ENCODE measurements at places on chromosomes 5 and 9.

- no peak for DNase-seq
These were observed 87.4 kb downstream of the THBS4 start for GRCh38 chr5:80122579-80122978.

DNA sequence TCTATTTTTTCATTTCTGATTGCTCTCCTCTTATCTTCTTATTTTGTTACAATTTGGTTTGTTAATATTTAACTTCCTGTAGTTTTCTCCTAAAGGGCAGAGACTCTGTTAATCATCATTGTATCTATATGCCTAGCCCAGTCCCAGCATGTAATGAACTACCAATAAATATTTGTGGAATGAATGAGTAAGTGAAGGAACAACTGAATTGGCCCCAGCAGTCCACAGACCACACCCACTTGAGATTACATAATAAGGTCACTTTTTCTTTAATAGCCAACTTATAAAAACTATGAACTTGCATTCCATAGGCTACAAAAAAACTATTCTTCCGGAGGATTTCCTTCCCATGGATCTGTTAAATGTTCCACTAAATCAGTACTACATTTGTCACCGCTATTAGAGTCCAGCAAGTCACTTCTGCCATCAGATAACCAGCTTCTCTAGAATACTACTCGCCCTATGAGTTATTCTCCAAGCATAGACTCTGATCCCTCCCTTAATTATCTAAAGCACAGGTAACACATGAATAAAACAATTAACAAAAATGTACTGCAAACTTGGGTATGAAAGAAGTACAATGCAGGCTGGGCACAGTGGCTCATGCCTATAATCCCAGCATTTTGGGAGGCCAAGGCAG is 27.5 kb upstream of the TNPO1 start:
- no peak for DNase-seq

DNA sequence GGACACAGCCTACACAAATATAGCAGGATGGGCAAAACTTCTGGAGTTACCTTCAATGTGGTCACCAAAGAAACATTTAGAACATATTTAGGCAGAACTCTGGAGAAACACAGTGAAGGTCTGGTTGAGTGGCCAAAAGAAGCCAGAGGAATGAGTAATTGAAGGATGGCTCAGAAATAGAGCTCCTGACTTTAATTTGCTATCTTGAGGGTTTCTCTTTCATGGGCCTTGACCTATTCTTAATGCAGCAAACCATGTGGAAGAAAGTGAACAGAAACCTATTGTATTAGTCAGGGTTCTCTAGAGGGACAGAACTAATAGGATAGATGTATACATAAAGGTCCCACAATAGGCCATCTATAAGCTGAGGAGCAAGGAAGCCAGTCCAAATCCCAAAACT is 650.5 kb downstream of the ACTL7B start:
- no peak for DNase-seq

GRCh38 chr9:134229466-134230091 is 65.2 kb upstream of the RNU6ATAC start:
- DNase-seq: no peak

All from activated naive CD4-positive, alpha-beta T cell (primary cell).